Astrocyte of the spinal cord (primary cell): ENCODE measurements at places on chromosomes 2 and 18.

GRCh38 chr2:169036736-169037440, 5.8 kb upstream of the ABCB11 start:
- no peak for DNase-seq

- DNase-seq: no peak
Measured at GRCh38 chr2:204280262-204280668, 265.0 kb upstream of the PARD3B start.

DNA sequence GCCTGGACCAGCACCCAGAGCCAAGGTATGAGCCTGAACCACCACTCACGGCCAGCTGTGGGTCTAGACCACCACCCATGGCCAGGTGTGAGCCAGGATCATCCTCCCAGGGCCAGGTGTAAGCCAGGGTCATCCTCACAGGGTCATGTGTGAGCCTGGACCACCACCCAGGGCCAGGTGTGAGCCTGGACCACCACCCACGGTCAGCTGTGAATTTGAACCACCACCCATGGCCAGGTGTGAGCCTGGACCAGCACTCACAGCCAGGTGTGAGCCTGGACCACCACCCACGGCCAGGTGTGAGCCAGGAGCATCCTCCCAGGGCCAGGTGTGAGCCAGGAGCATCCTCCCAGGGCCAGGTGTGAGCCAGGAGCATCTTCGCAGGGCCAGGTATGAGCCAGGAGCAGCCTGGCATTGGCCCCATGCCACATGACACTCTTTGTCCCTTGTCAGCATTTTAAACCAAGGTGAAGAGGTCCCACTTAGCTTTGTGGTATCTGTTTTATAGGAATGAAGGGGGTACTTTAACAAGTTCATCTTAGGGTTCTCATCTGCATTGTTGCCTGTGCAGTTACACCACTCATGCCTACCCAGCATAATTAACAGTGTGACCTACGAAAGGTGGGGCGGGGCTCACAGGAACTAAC, 71.2 kb downstream of the AGAP1 start:
- DNase-seq: no peak

GRCh38 chr2:209663139-209663538, 108.5 kb upstream of the UNC80 start:
- peak; percentile 61 for DNase-seq

- no peak for DNase-seq
Measured at GRCh38 chr2:77418537-77418936, 103.6 kb downstream of the LRRTM4 start.

DNA sequence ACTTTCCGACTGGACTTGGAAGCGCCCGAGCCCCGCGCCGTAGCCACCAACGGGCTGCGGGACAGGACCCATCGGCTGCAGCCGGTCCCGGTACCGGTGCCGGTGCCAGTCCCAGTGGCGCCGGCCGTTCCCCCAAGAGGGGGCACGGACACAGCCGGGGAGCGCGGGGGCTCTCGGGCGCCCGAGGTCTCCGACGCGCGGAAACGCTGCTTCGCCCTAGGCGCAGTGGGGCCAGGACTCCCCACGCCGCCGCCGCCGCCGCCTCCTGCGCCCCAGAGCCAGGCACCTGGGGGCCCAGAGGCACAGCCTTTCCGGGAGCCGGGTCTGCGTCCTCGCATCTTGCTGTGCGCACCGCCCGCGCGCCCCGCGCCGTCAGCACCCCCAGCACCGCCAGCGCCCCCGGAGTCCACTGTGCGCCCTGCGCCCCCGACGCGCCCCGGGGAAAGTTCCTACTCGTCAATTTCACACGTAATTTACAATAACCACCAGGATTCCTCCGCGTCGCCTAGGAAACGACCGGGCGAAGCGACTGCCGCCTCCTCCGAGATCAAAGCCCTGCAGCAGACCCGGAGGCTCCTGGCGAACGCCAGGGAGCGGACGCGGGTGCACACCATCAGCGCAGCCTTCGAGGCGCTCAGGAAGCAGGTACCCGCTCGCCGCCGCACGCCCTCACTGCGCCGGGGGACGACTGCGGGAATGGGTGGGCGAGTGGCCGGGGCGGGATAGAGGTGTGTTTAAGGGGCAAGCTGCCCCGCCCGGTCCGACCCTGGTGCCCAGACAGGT, 713 bp downstream of the ATOH8 start:
- peak; percentile 64 for DNase-seq

GRCh38 chr18:49691177-49691608, 122.1 kb downstream of the ACAA2 start:
- peak; percentile 90 for DNase-seq

DNA sequence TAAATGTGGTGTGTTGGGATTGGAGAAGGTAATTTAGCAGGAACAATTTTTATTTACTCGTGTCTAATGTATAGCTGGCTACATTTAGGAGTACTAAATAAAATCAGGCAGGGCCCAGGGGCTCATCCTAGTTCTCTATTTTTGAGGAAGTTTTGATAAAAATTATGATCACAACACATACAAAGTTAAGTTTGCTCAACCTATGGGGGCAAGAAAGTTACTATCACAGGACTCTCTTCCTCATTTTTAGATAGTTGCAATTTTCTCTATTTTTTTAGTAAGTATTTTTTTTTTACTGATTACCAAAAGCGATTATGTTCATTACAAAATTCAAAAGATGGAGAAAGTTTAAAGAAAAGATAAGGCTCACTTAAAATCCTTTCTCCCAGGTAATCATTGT, 60.0 kb upstream of the RPE start:
- no peak for DNase-seq

GRCh38 chr2:97983698-97984097, 12.1 kb downstream of the TMEM131 start:
- DNase-seq: no peak

- DNase-seq: no peak
Measured at GRCh38 chr2:4973973-4974372, 718.2 kb upstream of the SOX11 start.

DNA sequence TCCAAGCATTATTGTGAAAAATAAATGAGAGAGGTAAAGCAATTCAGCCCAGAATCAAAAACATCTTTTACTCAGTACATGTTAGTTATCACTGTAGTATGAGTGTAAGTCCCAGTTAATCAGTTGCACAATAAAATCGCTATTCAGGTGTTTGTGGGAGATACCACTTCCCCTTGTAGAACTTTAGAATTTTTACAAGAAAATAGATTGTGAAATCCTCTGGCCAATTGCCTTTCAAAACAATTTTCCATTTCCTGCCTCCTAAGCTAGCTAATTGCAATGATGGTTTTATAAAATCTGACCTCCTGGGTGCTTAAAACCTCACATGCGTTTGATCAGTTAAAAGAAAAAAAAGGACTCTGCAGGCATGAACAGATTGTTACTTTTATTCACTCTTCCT, 332.5 kb downstream of the PID1 start:
- peak; percentile 45 for DNase-seq

- DNase-seq: no peak
Measured at GRCh38 chr18:68784071-68784470, 13.8 kb upstream of the CCDC102B start.

- no peak for DNase-seq
Measured at GRCh38 chr18:44798433-44799048, 117.9 kb downstream of the SETBP1 start.

- DNase-seq: no peak
Measured at GRCh38 chr2:121409388-121409787, 121.3 kb upstream of the RNU4ATAC start.

- no peak for DNase-seq
Measured at GRCh38 chr2:8693157-8693821, 11.4 kb downstream of the ID2 start.

DNA sequence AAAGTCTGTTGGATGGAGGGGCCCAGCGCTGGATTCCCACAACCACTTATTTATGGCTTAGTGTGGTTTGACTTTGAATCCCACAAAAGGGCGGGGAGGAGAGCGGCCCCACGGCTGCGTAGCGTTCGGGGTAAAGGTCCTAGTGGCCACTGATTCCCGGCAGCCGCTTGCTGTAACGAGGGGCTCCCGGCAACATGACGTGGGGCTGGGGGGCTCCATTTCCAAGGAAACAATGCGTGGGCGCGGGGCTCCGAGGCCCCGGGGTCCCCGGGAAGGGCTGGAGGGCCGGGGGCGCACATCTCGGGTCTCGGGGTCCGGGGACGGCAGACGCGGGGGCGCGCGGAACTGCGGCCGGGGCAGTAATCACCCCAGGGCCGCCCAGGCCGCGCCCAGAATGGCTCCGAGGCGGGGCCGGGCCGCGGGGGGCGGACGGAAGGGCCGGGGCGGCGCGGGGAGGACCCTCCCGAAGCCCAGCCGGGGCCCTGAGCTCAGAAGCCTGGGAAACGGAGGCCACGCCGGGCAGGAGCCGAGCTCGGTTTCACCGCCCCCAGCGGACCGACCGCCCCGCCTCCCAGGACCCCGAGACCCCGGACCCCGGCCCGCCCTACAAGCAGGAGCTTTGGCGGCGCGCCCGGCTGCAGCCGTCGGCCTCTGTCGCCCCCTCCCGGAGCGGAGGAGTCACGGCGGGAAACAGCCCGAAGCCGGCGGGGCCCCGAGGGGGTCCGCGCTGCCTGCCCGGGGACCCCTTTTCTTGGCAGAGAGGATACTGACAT, 11.9 kb upstream of the MLPH start:
- peak; percentile 93 for DNase-seq
